ENCODE measurements at places on chromosomes 7 and 10.

DNA sequence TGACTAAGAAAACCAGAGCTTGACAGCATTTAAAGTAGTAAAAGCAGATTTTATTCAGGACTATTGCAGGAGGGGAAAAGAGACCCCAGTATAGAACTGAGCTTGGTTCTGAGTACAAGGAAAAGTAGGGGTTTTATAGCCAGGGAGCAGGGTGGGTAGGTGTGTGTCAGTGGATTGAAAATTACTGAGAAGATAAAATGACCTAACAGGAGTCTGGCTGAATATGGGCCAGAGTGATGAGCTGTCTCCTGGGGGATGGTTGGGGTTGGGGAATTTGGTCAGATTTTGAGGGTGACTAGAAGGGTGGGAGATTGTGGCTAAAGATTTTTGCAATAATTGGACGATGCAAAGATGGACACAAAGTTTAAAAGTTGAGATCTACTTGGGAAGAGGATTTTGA, 114.0 kb downstream of the ST7 start:
- no peak for DNase-seq

DNA sequence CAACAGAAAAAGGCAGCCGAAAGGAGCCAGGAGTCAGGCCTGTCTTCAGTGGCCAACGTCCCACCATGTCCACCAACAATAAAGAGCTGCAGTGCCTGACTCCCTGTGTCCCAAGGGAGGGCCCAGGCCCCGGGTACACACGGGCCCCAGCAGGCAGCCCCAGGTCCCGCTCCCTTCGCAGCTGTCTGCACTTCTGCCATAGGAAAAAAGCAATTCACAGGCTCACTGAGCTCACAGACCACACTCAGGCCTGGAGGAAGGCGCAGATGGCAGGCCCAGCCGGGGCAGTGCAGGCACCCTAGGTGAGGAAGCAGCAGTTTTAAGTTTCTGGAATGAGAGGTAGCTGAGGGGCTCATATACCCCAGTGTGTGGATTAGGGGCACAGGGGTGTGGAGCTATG, 100.5 kb downstream of the PRKAG2 start:
- DNase-seq = no peak

DNA sequence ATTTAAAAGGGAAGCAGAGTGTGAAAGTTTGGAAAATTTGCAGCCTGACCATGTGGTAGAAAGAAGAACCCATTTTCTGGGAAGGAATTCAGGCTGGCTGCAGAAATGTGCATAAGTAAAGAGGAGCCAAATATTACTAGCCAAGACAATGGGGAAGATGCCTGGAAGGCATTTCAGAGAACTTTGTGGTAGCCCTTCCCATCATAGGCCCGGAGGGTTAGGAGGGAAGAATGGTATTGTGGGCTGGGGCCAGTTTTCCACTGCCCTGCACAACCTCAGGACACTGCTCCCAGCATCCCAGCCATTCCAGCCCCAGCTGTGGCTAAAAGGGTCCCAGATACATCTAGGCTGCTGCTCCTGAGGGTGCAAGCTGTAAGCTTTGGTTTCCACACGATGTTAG, 278.5 kb upstream of the BMPER start:
- no peak for DNase-seq

- DNase-seq = no peak
These were observed 47.9 kb upstream of the IGFBP3 start for GRCh38 chr7:45968856-45969541.

DNA sequence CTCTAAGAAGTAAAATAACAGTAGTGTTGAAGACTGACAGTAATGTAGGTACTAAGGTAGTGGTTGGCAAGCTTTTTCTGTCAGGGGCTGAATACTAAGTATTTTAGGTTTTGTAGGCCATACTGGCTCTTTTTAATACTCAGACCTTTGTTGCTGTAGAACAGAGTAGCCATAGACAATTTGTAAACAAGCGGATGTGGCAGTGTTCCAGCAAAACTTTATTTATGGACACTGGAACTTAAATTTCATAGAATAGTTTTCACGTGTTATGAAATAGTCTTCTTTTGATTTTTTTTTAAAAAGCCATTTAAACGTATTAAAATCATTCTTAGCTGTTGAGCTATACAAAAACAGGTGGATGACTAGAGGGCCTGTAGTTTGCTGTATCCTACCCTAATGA, 121.2 kb downstream of the MLLT10 start:
- no peak for DNase-seq

DNA sequence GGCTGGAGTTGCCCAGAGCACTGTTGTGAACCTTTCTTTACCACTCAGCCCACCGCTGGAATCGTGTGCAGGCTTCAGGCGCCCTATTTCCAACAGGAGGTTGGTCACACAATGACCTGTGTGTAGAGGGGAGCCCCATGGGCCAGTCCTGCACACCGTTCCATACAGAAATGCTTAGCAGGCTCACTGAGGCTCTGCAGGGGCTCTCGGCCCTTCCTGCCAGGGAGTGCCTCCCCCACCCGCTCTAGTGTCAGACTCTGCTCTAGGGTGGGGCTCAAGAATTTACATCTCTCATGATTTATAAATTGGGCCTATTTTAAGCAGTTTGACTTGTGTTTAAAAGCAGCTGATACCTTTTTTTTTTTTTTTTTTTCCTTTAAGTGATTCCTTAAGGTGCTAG, 42.0 kb downstream of the SHH start:
- DNase-seq = no peak

GRCh38 chr7:26686448-26686981, 177.9 kb downstream of the SKAP2 start:
- no peak for DNase-seq

- no peak for DNase-seq
These were observed 91.3 kb upstream of the FAM171A1 start for GRCh38 chr10:15462253-15462897.

GRCh38 chr10:122864194-122864592, 15.2 kb downstream of the FAM24B start:
- no peak for DNase-seq

DNA sequence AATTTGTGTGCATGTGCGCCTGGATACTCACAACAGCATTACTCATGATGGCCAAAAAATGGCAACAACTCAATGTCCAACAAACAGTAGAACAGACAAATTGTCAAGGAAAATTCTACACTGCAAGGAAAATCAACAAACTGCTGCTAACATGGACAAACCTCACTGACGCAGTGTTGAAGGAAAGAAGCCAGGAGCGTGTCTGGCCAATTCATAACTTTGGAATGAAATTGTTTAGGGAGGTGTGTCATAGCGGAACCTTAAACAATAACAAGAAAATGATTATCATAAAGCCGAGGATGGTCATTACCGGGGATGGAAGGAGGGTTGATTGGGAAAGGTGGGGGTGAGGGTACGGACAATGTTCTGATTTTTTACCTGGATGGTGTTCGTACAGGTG, 29.1 kb downstream of the ALOX5 start:
- no peak for DNase-seq

DNA sequence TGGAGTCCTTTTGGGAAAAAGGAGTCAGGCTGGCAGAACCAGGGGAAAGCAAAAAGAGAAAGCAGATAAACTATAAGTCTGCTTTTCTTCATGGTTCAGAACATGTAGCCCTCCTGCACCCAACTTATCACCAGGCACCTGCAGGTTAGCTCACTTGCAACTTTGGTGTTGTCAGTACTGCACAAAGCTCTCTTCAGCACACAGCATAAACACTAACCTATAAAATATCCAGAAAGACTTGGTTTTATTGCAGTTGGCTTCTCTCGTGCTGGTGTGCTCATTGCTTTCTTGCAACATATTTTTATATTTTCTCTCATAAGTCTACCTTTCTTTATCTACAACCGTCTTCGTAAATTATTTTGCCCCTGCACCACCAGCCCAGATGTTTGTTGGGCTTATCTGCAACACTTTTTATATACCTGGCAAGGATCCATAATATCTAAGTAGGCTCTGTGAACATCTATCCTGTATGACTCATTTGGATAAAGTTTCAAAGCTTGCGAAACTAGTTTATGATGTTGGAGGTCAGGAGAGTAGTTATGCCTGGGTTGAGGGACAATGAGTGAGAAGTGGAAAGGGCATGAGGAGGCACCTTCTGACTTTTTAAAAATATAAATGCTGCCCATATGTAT, 164.6 kb downstream of the ANKRD30A start:
- no peak for DNase-seq

- no peak for DNase-seq
These were observed 242.6 kb downstream of the GLRX3 start for GRCh38 chr10:130378556-130379400.

- DNase-seq = no peak
These were observed 440 bp upstream of the TCAF1 start for GRCh38 chr7:143902332-143902899.

GRCh38 chr7:101238226-101239182, 902 bp upstream of the CLDN15 start:
- no peak for DNase-seq

DNA sequence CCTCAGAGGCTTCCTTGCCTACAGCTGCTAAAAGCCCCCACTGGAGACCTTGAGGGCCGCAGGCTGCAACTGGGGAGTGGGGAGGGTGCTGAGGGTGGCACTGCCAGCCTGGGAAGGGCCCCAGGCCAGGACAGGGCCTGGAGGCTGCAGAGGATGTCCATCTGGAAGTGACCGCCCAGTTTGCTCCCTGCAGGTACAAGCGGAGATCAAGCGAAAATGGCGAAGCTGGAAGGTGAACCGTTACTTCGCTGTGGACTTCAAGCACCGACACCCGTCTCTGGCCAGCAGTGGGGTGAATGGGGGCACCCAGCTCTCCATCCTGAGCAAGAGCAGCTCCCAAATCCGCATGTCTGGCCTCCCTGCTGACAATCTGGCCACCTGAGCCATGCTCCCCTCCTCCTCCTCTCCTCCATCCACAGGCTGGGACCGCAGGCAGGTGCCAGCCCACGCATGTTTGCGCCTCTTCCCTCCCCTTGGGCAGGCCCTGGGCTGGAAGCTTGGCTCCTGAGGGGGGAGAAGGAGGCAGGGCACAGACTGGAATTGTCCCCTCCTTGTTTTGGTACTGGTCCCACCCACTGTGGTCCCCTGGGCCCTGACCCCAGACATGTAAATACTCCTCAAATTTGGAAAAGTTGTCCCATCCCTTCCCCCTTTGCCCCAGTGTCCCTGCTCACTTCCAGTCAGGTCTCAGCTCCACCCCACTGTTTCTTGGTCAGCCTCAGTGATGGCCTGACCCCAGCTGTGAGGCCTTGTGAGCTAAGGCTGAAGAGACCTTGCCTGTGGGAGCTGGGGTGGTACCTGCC, 54.4 kb downstream of the ADCYAP1R1 start:
- DNase-seq = no peak

DNA sequence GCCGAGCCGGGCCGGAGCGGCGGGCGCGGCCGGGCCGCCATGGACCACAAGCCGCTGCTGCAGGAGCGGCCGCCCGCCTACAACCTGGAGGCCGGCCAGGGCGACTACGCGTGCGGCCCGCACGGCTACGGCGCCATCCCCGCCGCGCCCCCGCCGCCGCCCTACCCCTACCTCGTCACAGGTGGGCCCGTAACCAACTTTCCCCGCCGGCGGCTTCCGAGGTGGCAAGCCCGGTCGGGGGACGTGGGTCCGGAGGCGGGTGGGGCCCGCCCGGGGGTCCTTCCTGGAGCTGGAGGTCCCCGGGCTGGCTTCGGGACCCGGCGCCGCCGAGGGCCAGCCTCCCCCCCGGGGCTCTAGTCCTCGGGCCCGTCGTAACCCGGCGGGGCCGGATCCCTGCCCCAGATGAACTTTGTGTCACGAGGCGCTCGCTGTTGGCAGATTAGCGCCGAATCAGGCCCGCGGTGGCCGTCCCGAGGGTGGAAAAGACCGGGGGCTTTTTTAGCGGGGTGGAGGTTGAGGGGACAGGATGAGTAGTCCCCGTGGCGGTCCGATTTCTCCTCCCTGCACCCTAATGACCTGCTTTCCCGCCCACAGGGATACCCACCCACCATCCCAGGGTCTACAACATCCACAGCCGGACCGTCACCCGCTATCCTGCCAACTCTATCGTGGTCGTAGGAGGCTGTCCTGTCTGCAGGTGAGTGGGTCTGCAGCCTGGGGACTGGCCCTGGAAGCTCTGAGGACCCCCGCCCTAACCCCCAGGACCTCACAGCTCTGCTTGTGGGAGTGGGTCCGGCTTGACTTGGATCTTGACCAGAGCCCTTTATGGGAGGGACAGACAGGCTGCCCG, 496 bp downstream of the BRI3 start:
- DNase-seq = peak; percentile 41

GRCh38 chr7:80923211-80923612, 4.4 kb upstream of the SEMA3C start:
- DNase-seq = no peak

DNA sequence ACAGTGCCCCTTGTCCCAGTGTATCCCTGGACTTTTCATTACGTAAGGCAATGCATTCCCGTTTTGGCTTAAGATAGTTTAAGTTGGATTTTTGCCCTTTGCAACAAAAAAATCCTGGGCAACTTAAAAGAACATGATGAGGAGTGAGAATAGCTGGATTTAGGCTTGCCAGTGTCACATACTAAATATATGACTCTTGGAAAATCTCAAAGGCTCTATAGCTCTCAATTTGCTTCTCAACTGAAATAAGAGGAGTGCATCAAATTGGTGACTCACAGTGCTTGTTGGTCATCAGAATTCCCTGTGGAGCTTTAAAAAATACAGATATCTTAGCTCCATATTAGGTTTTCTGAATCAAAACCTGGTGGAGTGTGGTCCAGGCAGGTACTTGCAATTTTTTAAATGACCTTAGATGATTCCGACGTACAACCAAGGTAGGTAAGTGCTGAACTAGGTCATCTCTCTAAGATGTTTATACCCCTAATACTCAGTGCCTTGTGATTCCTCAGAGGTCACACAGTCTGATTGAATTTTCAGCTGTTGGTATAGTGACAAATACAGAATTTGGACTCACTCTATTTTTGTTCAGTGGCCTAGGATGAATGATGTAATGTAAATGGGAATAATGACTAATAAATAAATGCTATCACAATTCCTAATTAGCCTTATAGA, 33.9 kb upstream of the ORC5 start:
- DNase-seq = no peak

GRCh38 chr7:5363729-5364128, 59.9 kb downstream of the TNRC18 start:
- no peak for DNase-seq

DNA sequence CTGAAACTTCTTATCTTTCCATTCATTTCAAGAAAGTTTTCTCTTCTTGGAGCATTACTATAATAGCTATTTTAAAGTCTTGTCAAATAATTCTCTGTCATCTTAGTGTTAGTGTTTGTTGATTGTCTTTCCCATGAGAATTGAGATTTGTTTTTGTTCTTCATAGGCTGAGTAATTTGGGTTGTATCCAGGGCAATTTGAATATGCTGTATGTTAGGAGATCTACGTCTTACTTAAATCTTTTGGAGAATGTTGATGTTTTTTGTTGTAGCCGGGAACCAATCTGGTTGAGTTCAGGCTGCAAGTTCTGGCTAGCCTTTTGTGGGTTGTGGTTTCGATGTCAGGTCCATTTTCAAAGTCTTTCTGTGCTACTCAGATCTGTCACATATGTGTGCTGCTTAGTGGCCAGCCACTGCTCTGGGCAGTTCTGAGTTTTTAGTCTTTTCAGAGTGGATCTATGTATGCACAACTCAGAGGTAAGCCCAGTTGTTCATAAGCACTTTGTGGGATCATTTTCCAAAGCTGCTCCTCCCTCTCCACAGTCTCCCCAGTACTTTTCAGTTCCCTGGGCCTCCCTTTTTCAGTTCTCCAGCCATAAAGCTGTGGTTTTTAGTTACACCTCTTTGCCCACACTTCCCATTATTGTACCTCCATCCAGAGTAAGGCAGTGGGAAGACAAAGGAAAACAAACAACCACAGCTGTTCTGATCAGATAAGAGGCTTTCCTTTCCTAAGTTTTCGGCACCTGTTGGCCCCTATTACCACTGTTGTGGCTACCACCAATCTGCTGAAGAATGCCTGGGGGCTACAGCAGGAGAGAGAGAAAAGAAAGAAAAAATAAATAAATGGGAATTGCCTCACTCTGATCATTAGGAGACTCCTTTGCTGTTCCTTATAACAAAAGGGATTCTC, 4.7 kb upstream of the CCNJ start:
- no peak for DNase-seq

Measured in breast epithelium (tissue), 4 donors.